ENCODE measurements at places on chromosomes 2 and 18.

DNA sequence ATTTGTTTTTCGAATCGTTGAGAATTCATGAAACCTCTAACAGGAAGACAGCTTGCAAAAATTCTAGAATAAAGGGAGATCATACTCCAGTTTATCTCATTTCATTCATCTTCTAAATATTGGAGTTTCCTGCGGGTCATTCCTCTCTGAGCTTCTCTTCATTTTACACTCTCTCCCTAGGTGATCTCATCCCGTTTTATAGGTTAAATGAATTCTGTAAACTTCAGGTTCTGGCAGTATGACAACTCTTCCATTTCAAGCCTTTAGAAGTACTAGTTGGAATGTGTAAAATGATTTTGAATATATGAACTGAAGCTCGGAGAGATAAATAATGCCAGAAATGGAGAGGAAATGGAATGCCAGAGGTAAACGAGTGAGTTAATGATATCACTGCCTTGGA, 312.4 kb downstream of the METTL4 start:
- no peak for DNase-seq

DNA sequence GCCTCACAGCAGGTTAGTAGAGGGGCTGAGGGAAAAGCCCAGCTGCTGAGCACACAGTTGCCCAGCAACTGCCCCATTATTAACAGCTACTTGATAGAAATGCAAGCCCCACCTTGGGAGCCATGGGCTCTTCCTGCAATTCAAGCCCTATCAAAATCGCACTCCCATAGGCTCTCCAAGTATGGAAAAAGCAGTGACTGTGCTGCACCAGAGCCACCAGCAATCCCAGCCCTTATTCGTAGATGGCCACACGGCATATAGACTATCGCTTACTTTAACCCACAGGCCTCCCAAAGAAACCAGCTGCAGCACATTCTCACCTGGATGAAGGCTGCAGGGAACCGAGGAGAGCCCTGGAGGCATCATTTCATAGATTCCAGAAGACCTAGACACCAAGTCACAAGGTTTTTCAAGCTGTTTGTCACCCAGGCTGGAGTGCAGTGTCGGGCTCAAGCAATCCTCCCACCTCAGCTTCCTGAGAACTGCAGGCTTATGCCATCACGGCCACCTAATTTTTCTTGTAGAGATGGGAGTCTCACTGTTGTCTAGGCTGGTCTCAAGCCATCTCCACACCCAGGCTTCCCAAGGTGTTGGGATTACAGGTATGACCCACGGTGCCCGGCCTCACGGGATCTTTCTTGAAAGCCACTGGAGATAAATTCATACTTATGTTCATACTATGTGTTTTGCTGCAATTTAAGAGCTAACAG, 11.3 kb downstream of the NCL start:
- no peak for DNase-seq

GRCh38 chr2:225122583-225123486, 80.6 kb upstream of the DOCK10 start:
- DNase-seq, result no peak

GRCh38 chr2:25794544-25795276, 83.6 kb downstream of the ASXL2 start:
- no peak for DNase-seq

DNA sequence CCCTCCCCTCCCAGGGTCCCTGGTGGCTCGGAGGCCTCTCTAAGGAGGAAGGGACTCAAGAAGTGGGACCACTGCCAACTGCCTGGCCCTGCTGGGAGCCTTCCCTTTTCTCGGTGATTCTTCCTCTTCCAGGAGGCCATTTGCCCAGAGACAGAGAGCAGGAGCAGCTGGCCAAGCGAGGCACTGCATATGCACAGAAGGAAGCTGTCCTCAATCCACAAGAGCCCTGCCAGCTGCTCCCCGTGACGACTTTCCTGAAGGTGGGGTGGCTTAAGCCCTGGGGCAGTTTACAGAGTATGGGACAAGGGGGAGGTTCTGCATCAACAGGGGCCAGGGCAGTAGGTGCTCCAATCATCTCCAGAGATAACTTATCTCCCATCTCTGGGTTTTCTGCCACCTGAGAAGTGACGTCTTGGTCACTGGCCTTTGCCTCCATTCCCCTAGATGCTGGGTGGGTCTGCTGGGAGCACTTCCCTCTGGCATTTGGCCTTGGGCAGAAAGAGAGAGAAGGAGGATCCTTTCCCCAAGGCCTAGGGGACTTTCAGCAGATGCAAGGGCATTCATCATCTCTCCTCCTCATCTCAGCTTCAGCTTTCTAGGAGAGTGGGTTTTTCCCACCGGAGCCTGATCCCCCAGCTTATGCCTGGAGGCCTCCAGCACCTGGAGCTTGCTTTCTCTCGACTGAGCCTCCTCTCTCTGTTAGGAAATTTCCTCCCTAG, 28.5 kb downstream of the CIB4 start:
- DNase-seq, result peak; percentile 78
